Fibroblast of villous mesenchyme (primary cell): ENCODE measurements at places on chromosomes 7 and 10. TPM values are rescaled to one million over a fixed set of nuclear protein-coding genes. Genes with fewer than 3 reads are reported as not detected.

- DNase-seq = no peak
Observed at GRCh38 chr10:10333622-10334021, 684.0 kb upstream of the CELF2 start.

DNA sequence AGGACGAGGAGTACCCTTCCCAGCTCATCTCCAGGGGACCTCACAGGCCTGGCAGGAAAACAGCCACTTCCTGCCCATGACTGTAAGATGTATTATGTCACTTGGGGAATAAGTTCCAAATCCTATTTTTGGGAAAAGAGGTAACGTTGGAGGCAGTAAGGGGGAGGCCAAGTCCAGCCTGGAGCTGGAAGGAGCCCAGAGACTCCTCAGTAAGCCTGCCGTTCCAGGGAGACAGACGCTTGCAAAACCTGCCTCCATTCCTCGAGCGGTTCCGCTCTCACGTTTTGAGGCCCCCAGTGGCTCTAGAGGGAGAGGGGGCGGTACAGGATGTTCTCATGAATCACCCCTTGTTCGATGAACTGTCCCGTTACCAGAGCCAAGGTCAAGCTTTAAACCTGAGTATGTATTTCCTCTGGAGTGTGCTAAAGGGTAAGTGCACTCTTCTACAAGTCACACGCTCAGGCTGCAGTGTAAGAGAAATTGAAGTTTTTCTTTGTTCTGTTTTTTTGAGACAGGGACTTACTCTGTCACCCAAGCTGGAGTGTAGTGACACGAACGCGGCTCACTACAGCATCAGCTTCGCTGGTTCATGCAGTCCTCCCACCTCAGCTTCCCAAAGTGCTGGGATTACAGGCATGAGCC, 45.5 kb upstream of the CYTH3 start:
- peak; percentile 81 for DNase-seq

GRCh38 chr10:78278058-78278404, 244.4 kb downstream of the RPS24 start:
- DNase-seq = peak; percentile 21

Gene SEMA3E
- total RNA-seq = 0.32 and 0.43 TPM in 2 replicates

DNA sequence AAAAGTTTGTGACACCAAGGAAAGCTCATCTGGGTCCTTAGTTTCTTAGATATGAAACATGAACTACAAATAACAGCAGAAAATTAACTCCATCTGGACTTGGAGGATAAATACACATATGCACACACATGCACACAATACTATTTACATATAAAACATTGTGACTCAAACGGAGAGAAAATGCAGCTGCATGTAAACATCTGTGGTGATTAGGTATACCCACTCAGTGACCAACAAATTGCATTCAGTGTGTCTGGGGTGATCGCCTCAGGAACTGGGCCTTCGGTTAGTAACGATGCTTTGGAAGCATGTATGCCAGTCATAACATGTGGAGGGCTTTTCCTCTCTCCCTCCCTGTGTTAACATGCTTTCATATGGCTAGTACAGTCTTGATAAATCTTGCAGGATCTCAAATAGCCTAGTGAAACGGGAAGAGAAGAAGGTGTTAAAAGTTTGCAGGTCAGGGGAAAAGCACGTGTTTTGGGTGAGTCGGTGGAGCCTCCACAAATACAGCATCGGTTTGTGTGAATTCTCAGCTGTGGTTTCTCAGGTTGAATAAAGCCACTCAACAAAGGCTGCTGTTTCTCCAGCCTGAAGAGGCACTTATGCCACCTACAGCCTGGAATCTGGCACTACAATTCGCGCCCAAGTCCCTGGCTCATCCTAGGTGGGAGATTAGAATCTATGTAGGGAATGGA, 8.7 kb upstream of the GLRX3 start:
- DNase-seq = peak; percentile 66

Gene ZNF425
- total RNA-seq = 2.9 and 3.5 TPM in 2 replicates
